Activated naive CD4-positive, alpha-beta T cell (primary cell): ENCODE measurements at places on chromosomes 3 and 15.

- no peak for DNase-seq
Measured at GRCh38 chr3:59919586-59919985, 869.8 kb upstream of the CFAP20DC start.

- DNase-seq: no peak
Measured at GRCh38 chr15:51335538-51336410, 2.6 kb downstream of the CYP19A1 start.

GRCh38 chr3:190375671-190376070 lies 12.3 kb upstream of the CLDN16 start:
- no peak for DNase-seq

DNA sequence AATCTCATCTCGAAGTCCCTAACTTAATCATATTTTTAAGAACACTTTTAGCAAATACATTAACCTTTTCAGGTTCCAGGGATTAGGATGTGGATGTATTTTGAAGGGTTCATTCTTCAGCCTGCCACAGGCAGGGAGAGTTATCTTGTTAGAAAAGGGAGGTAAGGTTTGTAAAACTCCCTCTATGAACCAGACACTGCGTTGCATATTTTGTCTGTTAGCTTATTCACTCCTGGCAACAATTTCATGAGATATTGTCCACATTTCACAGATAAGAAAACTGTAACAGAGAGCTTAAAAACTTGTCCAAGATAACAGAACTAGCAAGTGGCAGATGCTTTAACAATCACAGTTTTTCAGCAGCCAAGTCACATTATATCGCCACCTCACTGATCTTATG lies 155.4 kb downstream of the DIPK2A start:
- DNase-seq: no peak

GRCh38 chr15:51947124-51947523 lies 24.5 kb downstream of the LEO1 start:
- DNase-seq: no peak

DNA sequence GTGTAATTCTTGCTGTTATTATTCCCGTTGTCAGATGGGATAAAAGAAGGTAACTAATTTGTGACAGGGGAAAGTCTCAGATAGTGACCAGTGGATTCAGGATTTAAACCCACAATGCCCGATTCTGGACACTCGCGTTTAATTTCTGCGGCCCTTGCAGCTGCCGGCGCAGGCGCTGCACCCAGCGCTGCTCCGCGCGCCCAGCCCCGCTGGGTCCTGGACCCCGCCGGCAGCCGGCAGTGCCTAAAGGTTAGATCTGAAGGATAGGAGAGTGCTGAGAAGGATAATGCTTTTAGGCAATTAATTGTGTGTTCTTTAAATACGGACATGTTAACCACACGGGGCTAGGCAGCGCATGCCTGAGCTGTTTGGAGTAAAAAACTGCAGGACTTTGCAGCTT lies 3.6 kb upstream of the MKRN3 start:
- no peak for DNase-seq

DNA sequence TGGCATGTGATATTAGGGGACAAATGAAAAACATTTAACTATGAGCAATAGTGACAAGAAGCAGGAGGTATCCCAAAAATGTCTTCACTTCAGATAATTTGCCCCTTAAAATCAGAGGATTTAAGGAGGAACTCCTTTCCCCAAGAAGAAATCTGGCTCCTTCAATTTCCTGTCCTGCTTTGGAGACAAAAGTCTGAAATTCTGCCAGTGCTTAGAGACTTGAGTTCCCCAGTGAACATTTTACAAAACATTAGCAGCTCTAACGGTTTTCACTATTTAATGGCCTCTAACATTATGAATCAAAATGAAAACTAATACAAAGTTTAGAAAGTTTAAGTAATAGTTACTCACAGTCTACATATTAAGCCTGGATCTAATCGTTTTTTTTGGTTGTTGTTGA lies 40.3 kb upstream of the ZNF385D start:
- DNase-seq: no peak

DNA sequence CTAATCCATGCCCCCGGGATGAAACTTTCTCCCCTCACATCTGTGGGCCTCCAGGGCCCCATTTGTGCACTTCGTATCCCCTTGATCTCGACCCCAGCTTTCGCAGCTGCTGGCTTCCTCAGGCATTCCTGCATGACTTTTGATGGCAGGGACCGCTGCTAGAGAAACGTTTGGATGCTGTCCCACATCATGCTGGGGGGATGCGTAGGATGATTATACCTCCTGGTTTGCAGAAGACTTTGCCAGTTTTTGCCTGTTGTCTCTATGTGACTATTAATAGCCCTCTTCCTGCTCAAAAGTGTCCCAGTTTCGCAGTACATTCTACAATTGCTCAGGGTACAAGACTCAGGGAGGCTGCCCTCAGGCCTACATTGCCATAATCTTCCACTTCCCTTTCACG lies 10.4 kb upstream of the KCNAB1 start:
- DNase-seq: no peak

DNA sequence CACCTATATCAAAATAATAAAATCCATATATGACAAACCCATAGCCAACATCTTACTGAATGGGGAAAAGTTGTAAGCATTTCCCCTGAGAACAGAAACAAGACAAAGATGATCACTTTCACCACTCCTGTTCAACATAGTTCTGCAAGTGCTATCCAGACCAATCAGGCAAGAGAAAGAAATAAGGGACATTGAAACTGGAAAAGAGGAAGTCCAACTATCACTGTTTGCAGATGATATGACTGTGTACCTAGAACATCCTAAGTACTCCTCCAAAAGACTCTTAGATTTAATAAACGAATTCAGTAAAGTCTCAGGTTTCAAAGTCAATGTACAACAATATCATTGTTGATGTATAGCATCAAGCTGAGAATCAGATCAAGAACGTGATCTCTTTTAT lies 35.6 kb upstream of the FGF7 start:
- DNase-seq: no peak

DNA sequence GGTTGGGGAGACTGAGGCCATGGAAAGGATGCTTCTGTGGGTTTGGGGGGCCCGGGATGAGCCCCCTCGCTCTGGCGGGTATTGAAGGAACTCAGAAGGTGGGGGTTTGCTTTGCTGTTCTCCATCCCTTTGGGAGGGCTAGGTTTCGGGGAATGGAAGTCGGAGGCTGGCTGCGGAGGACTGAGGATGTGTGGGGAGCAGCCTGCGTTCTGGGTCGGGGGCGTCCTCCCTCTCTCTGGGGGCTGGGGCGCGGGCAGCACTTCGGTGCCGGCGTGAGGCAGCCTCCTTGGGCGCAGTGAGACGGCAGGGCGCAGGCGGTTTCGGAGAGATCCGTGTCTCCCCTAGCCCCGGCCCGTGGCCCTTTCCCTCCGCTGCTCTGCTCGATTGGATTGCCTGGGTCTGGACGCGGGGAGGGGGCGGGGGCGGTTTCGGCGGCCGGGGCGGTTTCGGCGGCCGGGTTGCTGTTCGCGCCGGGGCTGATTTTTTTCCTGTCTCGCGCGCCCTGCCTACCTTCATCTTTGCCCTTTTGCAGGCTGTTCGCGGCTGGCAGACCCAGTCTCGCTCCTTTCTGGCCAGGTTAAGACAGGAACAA lies 1.4 kb downstream of the PTPRG start:
- DNase-seq: no peak

- DNase-seq: no peak
Measured at GRCh38 chr3:38614091-38614490, 35.4 kb downstream of the SCN5A start.

DNA sequence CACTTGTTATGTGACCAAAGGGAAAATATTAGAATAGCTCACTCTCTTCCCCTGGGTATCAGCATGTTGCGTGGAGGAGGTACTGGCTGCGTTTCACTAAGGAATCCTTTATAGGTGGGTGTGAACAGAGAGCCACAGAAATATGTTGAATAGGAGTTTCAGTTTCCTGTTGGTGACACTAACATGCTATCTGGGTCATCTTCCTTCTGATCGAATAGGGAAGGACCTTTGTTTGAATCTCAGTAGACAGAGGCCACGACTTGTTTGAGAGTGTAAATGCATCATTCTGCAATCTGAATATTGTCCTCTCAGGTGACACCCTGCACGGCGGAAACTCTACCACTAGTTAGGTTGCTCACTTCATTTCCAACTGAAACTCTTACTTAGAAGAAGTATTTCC lies 157.9 kb upstream of the SLC2A2 start:
- no peak for DNase-seq

DNA sequence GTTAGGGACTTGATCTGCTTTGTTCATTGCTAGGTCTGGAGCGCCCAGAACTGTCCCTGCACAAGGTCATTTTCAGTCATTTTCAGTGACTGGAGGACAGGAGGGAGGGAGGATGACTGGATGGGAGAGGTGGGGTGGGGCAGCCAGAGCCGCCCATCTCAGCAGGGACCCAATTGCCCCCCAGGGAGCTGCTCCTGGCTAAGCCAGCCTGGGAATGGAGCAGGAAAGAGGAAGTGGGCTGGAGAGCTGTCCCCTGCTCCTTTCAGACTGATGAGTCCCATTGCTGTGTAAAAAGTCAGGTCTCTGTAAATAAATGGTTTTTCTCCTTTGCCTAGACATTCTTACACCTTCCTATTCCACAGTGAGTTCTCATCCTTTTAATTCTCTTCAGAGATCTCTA lies 98.4 kb upstream of the RAD18 start:
- no peak for DNase-seq

GRCh38 chr3:45434996-45435395 lies 46.6 kb downstream of the LARS2 start:
- no peak for DNase-seq

DNA sequence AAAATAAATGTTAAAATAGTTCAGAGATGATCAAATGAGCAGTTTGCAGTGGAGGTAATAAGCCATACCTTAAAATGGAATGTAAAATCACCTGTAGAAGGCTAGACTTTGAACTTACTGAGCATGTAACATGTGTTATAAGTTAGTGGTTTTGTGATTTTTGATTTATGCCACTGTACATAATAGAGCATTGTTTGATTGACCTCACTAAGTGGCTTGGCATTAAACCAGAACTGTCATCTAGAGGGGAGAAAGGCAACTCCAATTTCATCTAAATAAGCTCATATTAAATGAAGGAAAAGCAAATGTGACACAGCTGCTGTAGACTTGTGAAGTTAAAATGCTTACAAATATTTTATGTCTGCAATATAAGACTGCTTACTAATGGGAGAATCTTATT lies 387.9 kb downstream of the ZIC1 start:
- DNase-seq: no peak

DNA sequence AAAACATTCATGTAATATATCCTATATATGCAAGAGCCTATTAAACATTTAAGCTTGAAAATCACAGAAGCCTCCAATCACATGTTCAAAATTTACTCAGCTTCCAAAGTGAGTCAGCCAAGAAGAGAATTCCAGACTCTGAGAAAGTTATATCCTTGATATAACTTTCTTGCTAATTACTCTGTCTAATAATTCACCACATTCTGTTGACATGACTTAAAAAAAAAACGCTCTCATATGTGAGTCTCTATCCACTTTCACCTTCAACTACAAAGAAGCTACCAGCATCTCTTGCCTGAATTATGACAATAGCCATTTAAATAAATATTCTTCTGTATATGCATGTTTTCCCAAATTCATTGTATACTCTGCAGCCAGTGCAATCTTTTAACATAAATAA lies 1116.3 kb upstream of the CADM2 start:
- DNase-seq: no peak

DNA sequence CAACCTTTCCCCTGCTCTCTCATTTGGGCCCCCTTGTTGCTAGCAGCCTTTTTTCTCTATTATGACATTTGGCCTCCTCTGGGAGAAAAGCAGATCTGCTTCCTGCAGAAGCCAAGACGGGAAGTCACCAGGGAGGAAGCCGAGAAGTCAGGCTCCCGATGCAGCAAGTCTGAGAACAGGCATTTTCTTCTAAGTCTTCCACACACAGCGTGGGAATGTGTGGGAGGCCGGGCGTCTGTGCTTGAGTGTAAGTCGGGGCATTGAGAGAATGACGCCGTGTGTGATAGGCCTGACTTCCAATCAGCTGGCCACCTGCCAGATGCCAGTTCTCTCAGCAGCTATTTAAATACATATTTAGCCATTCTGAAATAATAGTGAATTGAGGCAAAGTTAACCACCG lies 75.8 kb upstream of the FAM98B start:
- no peak for DNase-seq

DNA sequence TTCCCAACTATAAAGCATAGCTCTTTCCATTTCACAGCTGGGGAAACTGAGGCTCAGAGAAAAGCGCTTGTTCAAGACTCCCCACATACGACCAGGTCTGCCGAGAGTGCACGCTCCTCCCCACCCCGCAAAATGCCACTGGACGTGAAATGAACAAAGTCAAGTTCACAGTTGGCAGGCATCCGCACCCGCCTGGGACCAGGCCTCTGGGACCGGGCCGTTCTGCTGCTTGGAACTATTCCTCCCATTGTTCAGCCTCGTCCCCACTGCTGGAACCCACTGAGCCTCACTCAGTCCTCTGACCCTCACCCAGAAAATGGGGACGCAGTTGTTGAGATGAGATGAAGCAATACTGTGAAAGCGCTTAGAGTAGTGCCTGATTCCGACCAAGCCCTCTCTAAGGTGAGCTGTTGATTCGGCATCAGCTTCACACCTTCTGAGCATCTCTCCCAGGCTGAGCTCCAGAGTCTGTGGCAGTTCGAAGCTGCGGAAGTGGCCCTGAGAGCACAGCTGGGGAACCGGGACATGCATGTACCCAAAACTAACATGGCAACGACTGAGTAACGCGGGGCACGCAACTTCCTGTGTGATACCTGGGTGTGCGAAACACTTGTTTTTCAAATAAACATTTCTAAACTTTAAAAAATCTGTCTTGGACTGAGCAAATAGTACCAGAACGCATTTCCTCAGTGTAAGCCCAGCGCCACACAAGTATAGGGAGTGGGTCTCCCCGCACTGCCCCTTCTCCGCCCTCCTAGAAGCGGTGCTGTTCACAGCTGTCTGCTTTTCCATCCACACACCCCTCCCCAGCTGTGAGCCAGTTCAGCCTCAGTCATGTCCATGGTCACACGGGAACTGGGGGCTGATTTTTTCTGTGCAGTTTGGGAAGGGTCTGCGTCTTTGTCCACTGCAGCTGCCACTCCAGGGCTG lies 93.4 kb downstream of the CHSY1 start:
- no peak for DNase-seq

GRCh38 chr3:127590282-127590592 lies 296 bp downstream of the TPRA1 start:
- DNase-seq: no peak

- no peak for DNase-seq
Measured at GRCh38 chr3:88061746-88062145, 2.7 kb downstream of the ZNF654 start.

GRCh38 chr3:169907476-169907875 lies 3.9 kb upstream of the SAMD7 start:
- DNase-seq: no peak

- DNase-seq: no peak
Measured at GRCh38 chr3:169348276-169348675, 315.2 kb downstream of the MECOM start.

- no peak for DNase-seq
Measured at GRCh38 chr3:149245738-149246451, 24.3 kb upstream of the CP start.

DNA sequence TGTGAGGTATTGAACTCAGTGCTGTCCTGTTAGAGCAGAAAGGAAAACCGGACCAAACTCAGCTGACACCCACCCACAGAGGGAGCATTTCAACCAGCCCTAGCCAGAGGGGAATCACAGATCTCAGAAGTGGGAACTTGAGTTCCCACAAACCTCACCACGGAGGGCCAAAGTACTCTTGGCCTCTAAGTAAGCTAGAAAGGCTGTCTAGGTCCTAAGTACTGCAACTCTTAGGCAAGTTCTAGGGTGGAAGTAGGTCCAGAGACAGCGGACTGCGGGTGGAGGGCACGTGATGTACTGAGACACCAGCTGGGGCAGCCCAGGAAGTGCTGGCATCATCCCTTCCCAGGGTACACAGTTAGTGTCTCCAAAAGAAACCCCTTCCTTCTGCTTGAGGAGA lies 34.1 kb downstream of the EOMES start:
- no peak for DNase-seq

- DNase-seq: no peak
Measured at GRCh38 chr3:183074261-183074660, 25.0 kb downstream of the MCCC1 start.
